ENCODE measurements at places on chromosomes 11 and 22.
A peak's percentile ranks its signal among the peaks of the same experiment; 100 is the strongest.

- no peak for DNase-seq
These were observed 6.5 kb upstream of the CLDN5 start for GRCh38 chr22:19530751-19531150.

- no peak for DNase-seq
These were observed 929 bp upstream of the RHOG start for GRCh38 chr11:3841426-3842350.

- peak; percentile 90 for DNase-seq
These were observed 609 bp upstream of the ATF4 start for GRCh38 chr22:39519681-39520225.

DNA sequence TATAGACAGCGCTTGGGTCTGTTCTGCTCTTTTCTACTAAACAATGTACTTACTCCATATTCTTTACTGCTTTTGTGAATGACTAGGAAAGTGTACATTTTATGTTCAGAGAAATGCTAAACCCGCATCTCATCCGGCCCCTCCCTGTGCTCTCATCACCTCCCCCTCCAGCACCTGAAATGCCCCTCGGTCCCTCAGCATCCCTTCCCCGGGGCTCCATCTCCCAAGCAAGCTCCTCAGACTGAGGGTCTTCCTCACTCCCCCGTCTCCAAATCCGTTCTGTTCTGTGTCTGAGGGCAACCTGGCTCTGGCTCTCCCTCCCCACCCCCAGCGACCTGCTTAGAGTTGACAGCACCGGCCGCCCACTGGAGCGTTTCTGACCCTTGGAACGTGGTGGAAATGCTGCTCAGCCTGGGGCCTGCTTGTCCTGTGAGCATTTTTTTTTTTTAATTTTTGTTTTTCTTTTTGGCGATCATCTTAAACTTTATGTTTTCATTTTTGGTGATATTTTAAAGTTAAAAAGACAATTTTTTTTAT, 1.4 kb downstream of the SELENOO start:
- DNase-seq = no peak

DNA sequence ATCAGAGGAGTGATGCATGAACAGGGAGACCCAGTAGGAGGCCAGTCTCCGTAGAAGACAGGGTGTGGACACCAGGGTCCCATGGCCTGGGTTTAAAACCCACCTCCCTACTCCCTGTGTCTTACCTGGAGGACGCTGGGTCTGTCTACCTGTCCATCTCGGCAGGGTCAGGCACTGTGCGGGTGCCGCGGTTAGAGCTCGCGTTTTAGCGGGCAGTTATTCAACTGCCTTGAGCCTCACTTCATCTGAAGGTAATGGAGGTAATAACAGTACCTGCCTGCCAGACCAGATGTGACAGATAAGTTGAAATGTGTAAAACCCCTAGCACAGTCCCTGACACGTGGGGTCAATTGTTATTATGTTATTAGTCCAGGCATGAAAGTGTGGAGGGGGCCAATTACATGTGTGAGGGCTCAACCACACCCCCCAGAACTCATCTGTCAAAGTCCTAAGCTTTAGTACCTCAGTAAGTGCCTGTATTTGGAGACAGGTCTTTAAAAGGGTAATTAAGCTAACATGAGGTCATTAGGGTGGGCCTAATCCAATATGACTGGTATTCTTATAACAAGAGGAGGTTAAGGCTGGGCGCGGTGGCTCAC, 8.1 kb upstream of the UPK3A start:
- no peak for DNase-seq

- no peak for DNase-seq
These were observed 10.4 kb upstream of the CD81 start for GRCh38 chr11:2366733-2367132.

GRCh38 chr11:60848714-60849151, 6.8 kb downstream of the CCDC86 start:
- no peak for DNase-seq

DNA sequence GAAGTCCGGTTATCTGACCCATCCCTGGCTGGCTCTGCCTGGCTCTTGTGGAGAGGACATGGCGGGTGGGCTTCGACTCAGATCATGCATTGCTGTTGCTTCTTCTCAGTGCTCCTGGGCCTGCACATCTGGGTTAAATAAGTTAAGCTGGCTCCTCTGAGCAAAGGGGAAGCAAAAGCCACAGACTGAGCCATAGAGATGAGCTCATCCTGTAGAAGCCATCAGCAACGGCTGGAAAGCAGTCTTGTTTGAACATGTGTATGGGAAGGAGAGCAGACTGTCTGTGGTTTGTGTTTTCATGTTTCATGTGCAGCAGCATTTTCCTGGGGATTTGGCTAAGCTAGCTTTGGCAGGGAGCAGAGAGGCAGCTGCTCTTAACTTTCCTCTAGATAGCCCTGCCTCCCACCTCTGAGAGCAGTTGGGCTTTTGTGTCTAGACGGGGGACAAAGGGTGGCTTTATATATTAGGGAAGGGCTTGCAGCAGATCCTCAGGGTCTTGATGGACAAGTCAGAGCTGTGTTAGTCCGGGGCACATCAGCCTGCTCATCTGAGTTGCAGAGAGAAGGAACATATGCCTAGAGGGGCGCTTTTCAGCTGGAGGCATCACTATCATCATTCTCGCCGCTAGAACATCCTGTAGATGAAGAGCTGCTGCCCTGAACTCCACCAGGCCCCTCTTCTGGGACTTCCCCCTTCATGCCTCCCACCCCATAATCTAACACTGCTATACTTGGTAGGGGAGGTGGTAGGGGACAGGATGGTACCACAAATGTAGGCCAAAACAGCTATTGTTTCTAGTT, 14.9 kb downstream of the DCPS start:
- peak; percentile 81 for DNase-seq

GRCh38 chr11:66289548-66290329, 796 bp upstream of the YIF1A start:
- DNase-seq = peak; percentile 55

DNA sequence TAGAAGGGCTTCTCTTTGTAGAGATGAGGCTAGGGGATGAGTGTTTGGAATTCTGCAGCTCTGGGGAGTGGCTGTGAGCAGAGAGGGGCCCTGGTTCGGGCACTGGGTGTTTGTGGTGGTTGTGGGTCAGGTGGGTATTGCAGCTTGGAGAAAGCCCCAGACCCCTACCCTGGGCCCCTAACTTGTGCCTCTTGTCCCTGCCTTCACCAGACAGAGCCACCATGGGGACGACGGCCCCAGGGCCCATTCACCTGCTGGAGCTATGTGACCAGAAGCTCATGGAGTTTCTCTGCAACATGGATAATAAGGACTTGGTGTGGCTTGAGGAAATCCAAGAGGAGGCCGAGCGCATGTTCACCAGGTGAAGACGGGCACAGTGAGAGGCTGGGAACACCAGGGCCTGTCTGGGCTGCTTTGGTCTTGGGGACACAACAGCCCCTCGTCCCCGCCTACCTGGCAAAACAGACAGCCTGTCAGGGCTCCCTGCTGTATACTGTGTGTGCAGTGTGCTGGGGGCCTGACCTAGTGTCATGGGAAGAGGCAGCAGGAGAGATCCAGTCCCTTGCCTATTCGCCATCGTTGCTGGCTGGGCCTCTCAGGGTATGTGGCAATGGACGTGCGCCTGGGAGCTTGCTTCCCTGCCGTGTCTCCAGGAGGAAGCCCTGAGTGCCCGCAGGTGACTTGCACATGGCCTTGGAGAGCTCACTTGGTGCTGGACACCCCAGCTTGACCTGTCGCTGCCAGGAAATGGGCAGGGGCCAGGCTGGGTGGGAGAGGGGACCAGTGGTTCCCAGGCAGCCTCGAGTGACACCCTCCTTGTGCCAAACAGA, 4.3 kb downstream of the INCENP start:
- no peak for DNase-seq

- DNase-seq = no peak
These were observed 465.5 kb downstream of the INSC start for GRCh38 chr11:15580056-15580774.

GRCh38 chr22:47552541-47553205, 790.2 kb downstream of the TBC1D22A start:
- no peak for DNase-seq

GRCh38 chr11:37967635-37968034, 1369.6 kb upstream of the RAG2 start:
- no peak for DNase-seq

DNA sequence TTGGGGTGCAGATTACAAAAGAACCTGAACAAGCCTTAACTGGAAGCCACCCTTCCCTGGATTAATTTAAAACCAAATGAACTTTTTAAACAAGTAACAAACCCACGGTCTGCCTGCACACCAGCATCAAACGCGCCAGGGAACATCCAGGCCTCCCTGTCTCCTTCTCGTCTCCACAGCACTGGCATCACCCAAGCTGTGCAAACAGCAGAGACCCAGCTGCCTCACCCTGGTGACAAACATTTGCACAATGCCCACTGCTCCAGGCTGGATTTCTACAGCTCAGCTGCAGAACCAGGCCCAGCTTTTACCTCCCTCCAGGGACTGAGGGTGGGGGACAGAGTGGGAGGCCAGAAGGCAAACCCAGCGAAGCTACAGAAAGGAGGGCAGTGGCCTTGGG, 7.0 kb downstream of the RPL3 start:
- DNase-seq = no peak

GRCh38 chr11:47004595-47005033, 68.1 kb downstream of the CSTPP1 start:
- DNase-seq = no peak

DNA sequence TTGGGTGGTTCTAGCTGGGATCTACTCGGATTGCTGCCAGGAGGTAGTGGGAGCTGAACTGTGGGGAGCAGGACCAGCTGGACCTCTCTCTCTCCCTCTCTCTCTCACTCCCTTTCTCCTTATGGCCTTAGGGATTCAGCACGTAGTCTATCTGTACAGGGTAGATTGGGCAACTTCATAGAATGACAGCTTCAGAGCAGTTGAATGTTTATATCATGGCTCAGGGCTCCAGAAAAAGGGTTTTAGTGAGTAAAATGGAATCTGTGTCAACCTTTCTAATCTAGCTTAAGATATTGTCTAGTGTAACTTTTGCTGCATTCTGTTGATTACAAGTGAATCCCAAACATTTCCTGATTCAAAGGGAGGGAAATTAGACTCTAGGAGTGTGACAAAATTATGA, 127.7 kb upstream of the PDGFD start:
- no peak for DNase-seq

GRCh38 chr11:92692826-92693546, 276.5 kb upstream of the MTNR1B start:
- DNase-seq = no peak

DNA sequence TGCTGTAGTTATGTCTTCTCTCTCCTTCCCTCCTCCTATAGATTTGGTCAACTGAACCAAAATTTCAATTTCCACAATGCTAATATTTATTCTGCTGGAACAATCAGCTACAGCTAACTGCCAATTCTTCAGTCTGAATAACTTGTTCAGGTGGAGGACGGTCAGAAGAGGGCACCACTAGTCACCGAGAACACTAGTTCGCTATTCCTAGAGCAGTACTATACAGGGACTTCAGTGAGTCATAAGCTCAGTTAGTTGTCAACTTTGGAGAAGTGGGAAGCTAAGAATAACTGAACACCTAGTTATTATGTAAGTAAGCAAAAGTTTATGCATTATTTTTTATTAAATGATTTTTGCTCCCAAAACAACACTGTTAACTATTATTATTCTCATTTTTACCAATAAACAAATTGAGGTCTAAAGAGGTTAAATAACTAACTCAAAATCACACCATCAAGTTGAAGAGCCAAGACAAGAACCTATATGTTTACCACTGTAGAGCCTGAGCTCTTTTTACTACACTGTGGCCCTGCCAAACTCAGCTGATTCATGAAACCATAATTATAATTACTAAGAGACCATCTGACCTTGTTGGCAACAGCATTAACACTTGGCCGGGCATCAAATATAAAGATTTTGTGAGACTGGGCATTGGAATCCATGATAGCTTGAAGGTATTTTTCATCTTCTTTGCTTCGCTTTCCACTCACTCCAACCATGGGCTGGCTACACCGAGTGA, 59.0 kb downstream of the CEP57 start:
- DNase-seq = no peak

DNA sequence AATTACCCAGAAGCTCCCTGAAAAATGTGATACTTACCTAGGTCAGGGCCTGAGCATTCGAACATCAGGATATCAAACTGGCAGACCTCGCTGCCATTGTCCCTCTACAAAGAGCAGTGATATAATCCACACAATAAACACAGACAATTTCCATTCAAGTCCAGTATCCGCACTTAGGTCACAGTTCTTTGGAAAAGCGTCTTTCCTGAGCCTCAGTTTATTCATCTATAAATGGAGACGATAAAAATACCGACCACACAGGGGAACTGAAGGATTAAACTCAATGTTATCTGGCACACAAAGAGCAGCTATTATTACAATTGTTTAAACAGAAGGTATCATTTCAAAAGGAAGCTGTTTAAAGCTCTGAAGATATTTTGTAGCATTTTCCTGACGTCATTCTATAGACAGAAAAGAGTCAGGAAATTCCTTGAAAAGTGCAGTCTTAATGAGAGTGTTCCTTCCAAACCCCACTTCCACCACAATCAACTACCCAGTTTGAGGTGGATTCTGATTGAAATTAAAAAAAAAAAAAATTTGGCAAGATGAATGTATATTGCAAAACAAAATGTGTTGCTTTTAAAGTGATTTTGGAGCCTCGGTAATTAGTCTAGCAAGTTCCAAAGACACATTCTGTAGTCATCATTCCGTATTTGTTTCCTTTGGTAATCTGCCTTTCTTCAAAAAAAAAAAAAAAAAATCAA, 47.2 kb upstream of the IGSF9B start:
- no peak for DNase-seq

- no peak for DNase-seq
These were observed 72.6 kb downstream of the C22orf31 start for GRCh38 chr22:28989035-28989464.

DNA sequence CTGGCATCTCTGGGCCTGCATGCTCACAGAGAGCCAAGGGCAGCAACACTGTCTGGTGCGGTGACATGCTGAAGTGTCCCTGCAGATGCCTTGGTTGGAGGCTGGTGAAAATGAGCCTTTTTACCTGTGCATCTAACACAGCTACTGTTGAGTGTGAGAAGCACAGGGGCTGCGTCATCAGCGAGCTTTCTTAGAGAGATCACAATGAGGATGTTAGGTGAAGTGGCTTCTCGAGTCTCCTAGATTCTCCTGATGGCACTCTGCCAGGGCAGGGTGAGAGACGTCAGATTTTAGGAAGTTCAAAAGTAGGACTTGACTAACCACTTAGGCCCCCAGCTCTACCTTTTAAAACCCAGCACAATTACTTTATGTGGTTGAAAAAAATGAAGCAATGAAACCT, 3.6 kb upstream of the SLC15A3 start:
- DNase-seq = no peak

DNA sequence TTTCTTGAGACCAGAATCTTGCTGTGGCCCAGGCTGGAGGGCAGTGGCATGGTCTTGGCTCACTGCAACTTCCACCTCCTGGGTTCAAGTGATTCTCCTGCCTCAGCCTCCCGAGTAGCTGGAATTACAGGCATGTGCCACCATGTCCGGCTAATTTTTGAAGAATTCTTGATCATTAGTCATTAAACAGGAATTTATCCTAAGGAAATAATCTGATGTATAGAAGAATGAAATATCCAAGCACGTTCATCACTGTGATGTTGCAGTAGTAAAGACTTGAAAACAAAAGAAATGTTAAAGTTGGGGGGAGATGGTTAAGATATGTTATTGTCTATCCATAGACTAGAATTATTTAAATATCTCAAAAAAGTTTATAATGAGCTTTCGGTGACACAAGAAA, 23.6 kb downstream of the CBL start:
- no peak for DNase-seq

GRCh38 chr11:115926601-115927000, 422.4 kb upstream of the CADM1 start:
- DNase-seq = no peak

- DNase-seq = no peak
These were observed 77.7 kb downstream of the FEZ1 start for GRCh38 chr11:125418396-125418795.
